Subcutaneous preadipocyte (primary cell): ENCODE measurements at places on chromosomes 2 and 18. TPM values are rescaled to one million over a fixed set of nuclear protein-coding genes. Genes with fewer than 3 reads are reported as not detected.

The ATOH8 gene
- 5.5 and 7.7 TPM in 2 replicates for total RNA-seq

The GALNT14 gene
- total RNA-seq: 0.98 and 1.1 TPM in 2 replicates

The PAX8 gene
- total RNA-seq: 2.9 and 6.6 TPM in 2 replicates

The PRSS56 gene
- not detected in 2 replicates for total RNA-seq

The MC4R gene
- total RNA-seq: not detected in 2 replicates

The CAPN14 gene
- under 0.01 and 0.20 TPM in 2 replicates for total RNA-seq

The ABCG5 gene
- not detected in 2 replicates for total RNA-seq

The KCMF1 gene
- total RNA-seq: 34.5 and 45.2 TPM in 2 replicates

The AMER3 gene
- not detected in 2 replicates for total RNA-seq

The CRYGC gene
- total RNA-seq: not detected in 2 replicates

The LONRF2 gene
- under 0.01 TPM in 2 replicates for total RNA-seq

The GAL3ST2 gene
- total RNA-seq: not detected in 2 replicates

The PAIP2B gene
- 0.20 and 0.37 TPM in 2 replicates for total RNA-seq

The CD28 gene
- not detected in 2 replicates for total RNA-seq

The NAT8 gene
- total RNA-seq: not detected in 2 replicates

The GCG gene
- total RNA-seq: not detected in 2 replicates

The NOL4 gene
- not detected in 2 replicates for total RNA-seq

The RAB6C gene
- not detected in 2 replicates for total RNA-seq

The GALR1 gene
- under 0.01 TPM in 1 of 2 replicates, not detected in the other for total RNA-seq
